PC-9 (cell line): ENCODE measurements at places on chromosomes 1 and 21. TPM values are rescaled to one million over a fixed set of nuclear protein-coding genes. Genes with fewer than 3 reads are reported as not detected.

DNA sequence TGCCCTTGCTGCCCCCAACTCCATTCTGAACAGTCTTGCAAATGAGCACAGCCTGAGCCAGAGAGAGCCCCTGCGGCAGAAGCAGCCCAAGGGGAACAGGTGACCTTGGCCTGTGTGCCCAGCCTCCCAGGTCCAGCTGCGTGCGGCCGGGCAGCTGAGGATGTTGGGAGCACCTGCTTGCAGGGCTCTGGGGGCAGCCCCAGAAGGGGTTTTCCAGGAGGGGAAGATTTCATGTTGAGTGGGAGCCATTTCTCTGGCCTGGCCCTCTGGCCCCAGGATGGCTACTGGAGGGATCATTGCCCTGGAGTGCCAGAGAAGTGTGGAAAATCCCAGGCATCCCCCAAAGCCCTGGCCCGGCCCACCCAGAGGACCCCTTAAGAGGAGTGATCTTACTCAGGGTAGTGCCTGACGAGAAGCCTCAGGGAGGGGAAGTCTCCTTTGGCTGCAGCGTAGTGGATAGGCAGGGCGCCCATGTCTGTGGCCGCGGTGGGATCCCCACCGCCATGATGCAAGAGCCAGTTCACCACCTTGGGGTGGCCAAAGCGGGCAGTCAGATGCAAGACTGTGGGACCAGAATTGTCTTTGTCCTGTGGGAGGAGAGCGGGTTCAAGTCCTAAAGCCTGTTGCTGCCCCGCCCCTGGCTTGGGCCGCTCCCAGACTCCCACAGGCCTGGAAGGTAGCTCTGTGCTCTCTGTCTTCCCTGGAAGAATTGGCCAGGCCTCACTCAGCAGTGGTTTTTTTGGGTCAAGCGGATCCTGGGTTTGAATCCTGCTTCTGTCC, 20.6 kb upstream of the RNU1-4 start:
- DNase-seq = no peak

- DNase-seq = no peak
Observed at GRCh38 chr21:46273341-46273740, 12.1 kb downstream of the MCM3AP start.

DNA sequence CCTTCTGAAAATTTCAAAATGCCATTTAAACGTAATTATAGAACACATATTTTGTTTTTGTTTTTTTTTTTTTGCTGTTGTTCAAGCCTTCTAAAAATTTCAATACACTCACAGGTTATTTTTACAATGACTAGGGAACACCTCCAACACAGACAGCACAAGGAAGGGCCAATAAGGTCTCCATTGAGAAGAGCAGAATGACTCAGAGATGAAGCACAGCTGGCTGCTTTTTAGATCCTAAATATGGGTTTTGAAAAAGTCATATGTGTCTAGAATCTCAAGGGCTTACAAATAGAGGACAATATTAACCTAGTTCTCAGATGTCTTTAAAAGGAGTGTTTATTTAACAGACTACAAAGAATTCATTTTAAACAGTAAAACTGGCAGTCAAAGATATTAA, 104.6 kb downstream of the NEGR1 start:
- no peak for DNase-seq

- DNase-seq = no peak
Observed at GRCh38 chr1:2343023-2343935, 48.1 kb downstream of the MORN1 start.

- no peak for DNase-seq
Observed at GRCh38 chr1:154551474-154551873, 7.0 kb downstream of the UBE2Q1 start.

DNA sequence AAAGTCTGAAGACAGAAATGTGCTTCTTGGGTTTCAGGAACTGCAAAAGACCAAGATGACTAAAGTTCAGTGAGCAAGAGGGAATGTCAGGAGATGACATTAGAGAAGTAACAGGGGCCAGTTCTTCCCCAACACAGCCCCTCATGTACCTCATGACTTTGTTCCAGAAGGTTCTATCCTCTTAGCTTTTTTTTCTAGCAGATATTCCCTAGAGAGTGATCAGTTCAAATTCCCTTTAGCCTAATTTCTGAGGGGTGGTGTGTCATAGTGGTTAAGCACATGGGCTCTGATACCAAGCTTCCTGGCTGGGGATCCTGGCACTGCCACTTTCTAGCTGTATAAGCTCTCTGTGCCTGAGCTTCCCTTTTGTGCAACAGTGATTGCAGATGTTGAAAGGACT, 108.0 kb downstream of the LBR start:
- DNase-seq = no peak

GRCh38 chr1:11845641-11846335, 1.8 kb downstream of the NPPA start:
- DNase-seq = no peak

DNA sequence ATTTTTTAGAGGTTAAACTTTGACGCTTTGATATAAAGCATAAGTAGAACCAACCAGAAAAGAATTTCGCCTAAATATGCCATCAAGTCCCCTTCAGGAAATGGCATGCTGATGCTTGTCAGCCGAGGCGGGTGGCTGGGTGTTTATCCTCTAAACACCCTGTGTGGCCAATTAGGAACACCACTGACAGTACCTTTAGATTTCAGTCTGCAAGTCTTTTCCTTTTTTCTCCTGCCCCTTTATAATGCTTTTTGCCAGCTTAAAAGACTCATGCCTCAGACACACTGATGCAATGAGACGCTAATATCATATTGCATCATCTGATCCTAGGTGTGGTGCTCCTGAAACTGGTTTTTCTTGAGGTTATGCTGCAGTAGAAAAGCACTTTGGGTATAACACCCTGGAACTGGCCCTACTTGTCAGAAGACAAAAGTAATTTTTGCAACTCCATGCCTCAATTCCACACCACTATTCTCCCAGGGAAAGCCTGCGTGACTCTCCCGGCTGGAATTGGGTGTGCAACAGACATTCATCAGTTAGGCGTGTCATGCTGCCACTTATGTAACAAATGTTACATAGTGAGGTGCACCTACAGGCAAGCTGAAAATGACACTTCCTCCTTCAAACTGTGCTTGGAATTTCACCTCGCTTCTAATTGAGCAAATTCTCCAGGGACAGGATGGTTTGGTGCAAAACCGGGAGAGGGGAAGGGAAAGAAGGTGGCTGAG, 2.0 kb upstream of the RCC2 start:
- peak; percentile 71 for DNase-seq

DNA sequence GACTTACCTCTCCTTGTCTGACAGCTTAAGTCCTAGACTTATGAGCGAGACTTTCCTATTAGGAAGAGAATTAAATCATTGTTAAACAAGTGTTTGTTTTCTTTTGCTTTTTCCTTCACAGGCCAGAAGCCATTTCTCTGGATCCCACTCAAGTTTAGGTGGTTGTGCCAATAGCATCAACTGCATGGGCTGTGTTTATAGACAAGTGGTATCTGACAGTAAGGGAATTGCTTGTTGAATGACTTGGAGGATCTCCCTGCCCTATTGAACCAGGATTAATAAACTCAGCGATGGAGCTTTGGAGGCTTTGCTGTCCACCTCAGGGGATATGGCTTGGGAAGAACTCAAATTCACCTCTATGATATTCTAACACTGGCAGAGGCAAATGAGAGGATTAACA, 43.7 kb downstream of the UTP25 start:
- no peak for DNase-seq

DNA sequence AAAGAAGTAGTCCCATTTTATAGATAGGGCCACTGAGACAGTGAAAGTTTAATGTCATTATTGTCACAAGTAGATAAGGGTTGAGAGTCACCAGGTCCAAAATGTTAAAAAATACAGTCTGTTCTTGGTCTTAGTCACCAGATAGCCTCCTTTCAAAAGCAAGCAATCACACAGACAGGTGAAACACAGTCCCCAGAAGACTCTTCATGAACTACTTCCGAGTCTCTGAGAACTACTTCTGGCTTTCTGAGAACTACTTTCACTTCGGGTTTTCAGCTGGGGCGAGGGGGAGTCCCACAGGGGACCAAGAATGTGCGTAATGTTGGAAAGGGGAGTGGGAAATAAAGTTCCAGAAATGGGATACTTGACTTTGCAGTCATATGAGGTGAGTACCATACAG, 143.2 kb downstream of the HHIPL2 start:
- no peak for DNase-seq

GRCh38 chr1:3247521-3248121, 178.6 kb downstream of the PRDM16 start:
- DNase-seq = no peak

GRCh38 chr1:119136401-119136800, 4.1 kb downstream of the WARS2 start:
- DNase-seq = no peak

DNA sequence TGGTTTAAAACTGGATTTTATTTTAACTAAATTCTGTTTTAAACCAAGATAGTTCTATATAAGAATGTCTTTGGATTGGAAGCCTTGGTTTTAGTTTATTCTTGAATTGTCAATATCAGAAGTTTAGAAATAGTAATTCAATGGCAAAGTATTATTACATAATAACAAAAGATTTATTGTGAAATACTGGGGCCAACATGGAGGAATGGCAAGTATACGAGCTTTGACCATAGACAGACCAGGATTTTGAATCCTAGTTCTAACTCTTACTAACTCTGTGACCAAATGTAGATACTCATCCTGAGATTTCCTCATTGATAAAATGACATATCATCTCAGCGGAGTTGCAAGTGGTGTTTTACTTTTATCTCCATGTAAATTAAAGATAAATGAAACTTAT, 63.3 kb downstream of the CAMSAP2 start:
- DNase-seq = no peak

DNA sequence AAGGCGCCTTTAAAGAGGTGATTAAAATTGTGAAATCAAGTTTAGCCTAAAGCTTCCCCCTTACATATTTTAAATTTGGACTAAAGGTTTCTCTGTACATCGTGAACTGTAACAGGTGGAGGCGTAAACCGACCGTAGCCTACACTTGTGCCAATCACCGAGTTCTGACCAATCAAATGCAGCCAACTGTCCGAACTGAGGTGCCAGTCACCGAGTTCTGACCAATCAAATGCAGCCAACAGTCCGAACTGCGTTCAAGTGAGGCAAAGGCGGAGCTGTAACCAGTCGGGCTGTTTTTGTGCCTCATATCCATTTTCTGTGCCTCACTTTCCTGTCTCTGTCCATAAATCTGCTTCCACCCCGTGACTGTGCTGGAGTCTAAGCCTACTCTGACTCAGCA, 7.4 kb downstream of the TFF1 start:
- DNase-seq = no peak

GRCh38 chr1:119662034-119662437, 14.0 kb upstream of the ZNF697 start:
- no peak for DNase-seq

DNA sequence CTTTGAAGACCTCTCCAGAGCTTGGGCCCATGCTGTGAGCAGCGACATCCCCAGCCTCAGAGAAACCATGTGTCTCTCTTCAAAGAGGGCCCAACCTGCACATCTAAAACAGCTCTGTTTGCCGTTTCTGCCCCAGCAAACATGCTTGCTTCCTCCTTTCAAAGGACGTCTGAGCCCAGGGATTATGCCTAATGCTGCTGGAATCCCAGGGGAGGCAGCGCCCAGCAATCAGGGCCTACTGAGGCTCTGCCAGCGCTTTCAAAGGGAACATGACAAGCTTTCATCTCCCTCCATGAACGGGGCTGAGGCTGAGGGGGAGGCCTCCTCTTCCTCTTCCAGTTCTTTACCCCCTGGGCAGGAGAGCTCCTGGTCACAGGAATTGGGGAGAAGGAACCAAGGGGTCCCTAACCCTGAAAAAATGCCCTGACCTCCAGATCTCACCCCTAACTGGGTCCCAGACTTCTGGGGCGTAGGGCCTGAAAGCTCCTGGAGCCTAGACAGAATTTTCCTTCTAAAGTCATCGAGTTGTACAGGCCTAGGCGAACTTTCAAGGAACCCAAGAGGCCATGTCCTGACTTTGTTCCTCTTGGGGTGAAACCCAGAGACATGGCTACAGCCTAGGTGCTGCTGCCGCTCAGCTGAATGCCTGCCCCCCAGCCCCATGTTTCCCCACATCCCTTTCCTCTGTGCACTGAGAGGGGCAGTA, 13.4 kb upstream of the ASCL5 start:
- no peak for DNase-seq

- DNase-seq = no peak
Observed at GRCh38 chr1:200737647-200738291, 924 bp upstream of the CAMSAP2 start.

- no peak for DNase-seq
Observed at GRCh38 chr21:28100366-28100765, 892.3 kb downstream of the LTN1 start.

DNA sequence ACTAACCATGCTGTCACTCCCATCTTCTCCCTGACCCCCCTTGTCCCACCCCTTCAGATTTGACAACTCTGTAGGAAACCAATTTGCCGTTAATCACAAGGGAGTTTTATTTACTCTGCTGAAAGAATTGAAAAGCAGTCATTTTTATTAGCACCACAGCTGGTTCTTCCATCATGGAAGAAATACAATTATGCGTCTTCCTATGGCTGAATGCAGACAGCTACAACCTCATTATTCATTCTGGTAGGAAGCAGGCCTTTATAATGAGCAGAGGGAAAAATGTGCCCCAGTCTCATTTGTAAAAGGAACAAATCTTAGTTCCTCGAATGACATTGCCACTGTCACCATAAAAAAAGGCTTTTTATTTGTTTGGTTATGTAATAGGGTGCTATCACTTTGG, 35.2 kb downstream of the JUN start:
- no peak for DNase-seq

DNA sequence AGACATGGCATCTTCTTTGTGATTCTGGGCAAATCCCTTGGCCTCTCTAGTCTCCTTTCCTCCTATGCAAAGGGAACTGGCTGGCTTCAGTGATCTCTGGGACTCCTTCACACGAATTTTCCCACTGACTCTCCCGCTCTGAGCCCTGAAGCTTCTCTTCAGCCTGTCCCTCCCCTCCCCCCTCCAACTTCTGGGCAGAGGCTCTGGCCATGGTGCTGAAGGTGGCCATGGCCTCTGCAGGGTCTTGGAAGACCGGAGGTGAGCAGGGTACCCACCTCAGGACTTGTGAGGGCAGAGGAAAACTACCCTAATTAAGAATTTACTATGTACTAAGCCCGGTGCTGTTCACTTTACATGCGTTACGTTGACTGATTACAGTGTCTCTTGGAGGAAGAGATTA, 29.4 kb upstream of the POU3F1 start:
- DNase-seq = peak; percentile 29

- no peak for DNase-seq
Observed at GRCh38 chr1:232012773-232013386, 386.3 kb downstream of the DISC1 start.

GRCh38 chr1:160777486-160778089, 18.4 kb upstream of the LY9 start:
- no peak for DNase-seq

DNA sequence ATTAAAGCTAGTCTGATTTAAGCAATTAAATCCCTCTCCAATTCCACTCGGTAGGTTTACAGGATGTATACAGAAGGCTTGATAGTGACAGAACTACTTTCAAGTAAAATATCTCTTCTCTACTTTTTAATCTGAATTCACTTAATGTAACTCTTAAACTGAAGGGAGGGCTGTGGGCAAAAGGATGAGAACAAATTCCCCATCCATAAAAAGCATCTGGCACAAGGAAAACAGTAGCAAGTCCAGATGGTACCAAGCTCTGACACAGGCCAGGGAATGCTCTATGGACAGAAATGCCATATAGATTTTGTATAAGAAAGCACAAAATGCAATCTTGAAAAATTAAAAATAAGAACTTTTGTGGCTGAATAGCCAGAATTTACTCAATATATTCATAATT, 53.1 kb upstream of the USH2A start:
- DNase-seq = no peak

AGT gene
- not detected in 2 replicates for total RNA-seq

NFASC gene
- not detected in 2 replicates for total RNA-seq

GUCA2A gene
- not detected in 2 replicates for total RNA-seq

RIMS3 gene
- total RNA-seq = 12.9 and 14.0 TPM in 2 replicates

SH2D1B gene
- total RNA-seq = not detected in 2 replicates

LIPI gene
- not detected in 2 replicates for total RNA-seq

CFAP74 gene
- total RNA-seq = 2.8 and 3.0 TPM in 2 replicates
